HT1080 (cell line): ENCODE measurements at places on chromosomes 11 and 22. TPM values are rescaled to one million over a fixed set of nuclear protein-coding genes. Genes with fewer than 3 reads are reported as not detected.
A peak's percentile ranks its signal among the peaks of the same experiment; 100 is the strongest.

GRCh38 chr22:50199829-50200460 lies 866 bp upstream of the SELENOO start:
- DNase-seq: no peak

DNA sequence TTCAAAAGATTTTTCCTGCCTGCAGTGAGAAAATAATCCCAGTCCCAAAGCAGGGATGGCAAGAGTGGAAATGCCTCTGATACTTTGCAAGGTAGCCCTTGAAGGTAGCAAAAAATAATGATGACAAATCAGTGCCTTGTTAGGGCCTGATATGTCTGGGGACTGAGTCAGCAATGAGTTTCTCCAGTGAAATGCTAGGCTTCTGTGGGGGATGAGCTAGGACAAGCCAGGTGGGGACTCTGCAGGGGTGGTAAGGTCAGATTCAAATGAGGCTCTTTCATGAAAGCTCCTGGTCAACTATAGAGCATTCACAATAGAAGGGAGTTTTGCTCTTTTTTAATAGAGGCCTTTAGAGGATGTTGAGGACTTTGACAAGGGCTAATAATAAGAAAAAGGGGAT lies 77.7 kb downstream of the ME3 start:
- DNase-seq: peak; percentile 84

Gene CCDC73
- 0.03 TPM in 1 of 2 replicates, not detected in the other for total RNA-seq

Gene FAM180B
- total RNA-seq: not detected in 2 replicates
